Foreskin keratinocyte (primary cell): ENCODE measurements at places on chromosomes 3 and 15.

DNA sequence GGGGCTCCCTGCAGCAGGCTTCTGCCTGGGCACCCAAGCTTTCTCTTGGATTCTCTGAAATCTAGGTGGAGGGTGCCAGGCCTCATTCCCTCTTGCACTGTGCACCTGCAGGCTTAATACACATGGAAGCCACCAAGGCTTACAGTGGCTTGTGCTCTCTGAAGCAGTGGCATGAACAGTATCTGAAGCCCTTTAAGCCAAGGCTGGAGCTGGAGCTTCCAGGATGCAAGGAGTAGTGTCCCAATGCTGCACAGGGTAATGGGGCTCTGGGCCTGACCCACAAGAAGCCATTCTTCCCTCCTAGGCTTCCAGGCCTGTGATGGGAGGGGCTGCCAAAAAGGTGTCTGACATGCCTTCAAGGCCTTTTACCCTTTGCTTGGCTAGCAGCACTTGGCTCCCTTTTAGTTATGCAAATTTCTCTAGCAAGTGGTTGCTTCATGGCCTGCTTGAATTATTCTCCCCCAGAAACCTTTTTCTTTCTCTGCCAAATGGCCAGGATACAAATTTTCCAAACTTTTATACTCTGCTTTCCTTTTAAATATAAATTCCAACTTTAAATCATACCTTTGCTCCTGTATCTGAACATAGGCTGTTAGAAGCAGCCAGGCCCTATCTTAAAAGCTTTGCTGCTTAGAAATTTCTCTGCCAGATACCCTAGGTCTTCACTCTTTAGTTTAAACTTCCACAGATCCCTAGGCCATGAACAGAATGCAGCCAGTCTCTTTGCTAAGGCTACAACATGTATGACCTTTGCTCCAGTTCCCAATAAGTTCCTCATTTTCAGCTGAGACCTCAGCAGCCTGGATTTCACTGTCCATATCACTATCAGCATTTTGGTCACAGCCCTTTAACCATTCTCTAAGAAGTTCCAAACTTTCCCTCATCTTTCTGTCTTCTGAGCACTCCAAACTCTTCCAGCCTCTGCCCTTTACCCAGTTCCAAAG lies 201.1 kb upstream of the LRRFIP2 start:
- no peak for DNase-seq

- no peak for DNase-seq
These were observed 157.7 kb downstream of the THSD4 start for GRCh38 chr15:71272932-71273331.

DNA sequence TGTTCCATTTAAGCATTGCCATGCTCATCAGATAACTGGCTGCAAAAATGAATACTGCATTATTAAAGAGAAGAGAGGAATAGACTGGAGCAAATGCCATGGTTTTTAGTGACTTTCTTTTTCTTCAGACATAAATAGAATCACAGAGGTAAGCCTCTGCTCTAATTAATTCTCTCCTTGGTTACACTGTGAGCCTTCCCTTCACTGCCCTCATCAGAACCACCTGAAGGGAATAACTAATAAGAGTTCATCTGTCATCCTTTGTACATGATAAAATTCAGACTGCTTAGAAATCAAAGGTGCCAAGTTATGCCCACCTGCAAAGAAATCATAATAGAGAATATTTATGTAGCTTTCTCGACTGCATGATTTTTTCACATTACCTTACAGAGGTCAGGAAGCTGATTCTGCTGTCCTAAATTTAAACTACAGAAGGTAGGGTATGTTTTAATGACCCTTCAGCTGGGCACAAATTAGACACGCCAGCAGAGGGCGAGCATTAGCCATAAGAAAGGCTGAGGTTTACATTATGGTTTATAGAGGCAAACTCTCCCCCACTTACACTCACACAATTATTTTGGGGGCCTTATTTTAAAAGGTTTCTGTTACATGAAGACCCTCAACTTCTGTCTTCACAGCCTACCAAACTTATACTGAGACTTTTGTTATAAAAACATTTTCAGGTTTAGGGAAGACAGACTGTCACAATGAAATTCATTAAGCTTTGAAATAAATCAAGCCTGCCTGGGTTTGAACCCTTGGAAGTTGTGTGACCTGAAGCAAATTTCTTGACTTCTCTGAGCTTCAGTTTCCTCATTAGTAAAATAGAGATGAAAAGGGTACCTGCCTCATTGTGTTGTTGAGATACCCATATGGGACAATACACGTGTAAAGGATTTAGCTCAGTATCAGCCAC lies 15.3 kb upstream of the UNC13C start:
- DNase-seq: no peak

GRCh38 chr3:172704001-172704400 lies 6.9 kb downstream of the NCEH1 start:
- DNase-seq: no peak

DNA sequence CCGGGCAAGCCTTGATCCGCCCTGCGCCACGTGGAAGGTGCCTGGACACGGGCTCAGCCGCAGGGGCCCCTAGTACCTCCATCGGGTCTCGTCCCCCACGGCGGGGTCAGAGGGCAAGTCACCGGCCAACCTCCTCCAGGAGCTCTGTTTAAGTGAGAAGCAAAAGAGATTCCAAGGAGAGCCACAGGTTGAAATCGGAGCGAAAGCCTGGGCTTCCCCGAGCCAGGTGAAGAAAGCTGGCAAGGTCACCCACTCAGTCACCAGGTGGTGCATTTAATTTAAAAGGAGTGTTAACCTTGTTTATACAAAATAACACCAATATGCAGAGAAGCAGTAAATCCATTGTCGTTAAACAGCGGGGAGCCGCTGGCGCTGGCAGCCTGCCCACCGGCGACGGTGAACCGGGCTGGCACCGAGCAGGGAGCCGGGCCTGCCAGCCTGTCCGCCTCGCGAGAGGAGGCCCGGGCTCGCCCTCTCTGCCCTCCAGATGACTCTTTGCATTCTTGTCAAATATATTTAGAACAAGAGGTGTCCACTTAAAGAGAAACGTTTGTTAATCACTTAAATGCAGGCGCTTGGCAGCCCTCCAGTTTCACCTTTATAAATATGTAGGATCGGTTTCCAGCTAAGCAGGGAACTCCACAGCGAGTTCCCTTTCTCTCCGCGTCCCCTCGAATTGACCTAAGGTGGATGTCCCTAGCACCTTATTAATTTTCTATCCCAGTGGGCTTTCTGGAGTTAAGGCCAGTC lies 277.3 kb upstream of the NR2F2 start:
- no peak for DNase-seq

- DNase-seq: peak; percentile 60
These were observed 68.7 kb downstream of the TRAK1 start for GRCh38 chr3:42159706-42160472.

GRCh38 chr3:150107429-150108175 lies 136.9 kb upstream of the PFN2 start:
- DNase-seq: no peak

DNA sequence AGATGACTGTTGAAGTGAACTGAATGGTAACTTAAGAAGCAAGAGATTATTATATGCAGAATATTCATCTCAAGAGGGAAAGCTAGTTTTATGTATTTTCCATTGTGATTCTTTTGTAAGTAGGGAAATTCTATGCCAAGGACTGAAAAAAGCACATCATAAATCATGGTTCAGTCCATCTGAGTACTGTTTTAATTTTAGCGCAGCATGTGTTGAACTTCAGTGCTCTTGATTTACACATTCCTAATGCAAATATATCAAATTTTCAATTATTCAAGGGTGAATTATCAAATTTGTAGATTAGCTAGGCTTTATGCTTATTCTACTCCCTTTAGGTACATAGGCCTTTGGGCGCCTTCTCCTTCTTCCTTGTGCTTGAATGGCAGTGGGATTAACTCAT lies 50.3 kb upstream of the TCF12 start:
- DNase-seq: no peak

- DNase-seq: no peak
These were observed 37.9 kb upstream of the THUMPD3 start for GRCh38 chr3:9324944-9325343.
